Activated T-cell treated with anti-CD3 and anti-CD28 coated beads, Interleukin-2, amount 50 U/mL, for 72 hours (primary cell): ENCODE measurements at places on chromosomes 4 and X. TPM values are rescaled to one million over a fixed set of nuclear protein-coding genes. Genes with fewer than 3 reads are reported as not detected.

Gene LAP3
- 97.7 TPM for total RNA-seq

DNA sequence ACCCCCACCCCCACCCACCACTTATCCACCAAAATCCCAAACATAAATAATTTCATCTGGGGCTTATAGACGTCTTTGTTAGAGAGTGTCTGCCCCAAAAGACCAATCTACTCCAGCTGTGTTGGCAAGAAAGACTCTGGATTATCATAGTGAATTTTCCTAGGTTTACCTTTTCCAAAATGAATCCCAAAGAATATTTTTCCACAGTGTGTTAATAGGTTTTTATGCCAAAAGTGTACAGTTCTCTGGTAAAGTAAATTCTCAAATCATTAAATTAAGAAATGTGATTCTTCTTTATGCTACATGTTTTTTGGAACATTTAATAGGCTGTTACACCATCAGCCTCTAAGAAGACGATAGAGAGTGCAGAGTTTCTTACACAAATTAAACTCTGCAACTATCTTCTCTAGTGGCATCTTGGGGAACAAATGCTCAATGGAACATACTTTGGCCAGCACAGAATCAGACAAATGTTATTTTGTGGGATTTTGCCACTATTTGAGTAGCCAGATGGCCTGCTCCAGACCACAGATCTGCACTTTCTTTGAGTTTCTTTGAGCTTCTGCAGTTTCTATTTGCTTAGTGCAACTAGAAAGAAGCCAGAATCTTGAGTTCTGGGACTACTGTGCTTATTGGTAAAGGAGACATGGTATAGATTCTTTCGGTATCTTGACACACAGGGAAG, 206.0 kb downstream of the KIT start:
- DNase-seq = no peak

GRCh38 chr4:174929346-174929745, 11.2 kb downstream of the ADAM29 start:
- DNase-seq = no peak

GRCh38 chr4:138138774-138139173, 103.4 kb downstream of the SLC7A11 start:
- no peak for DNase-seq

Gene TMEM33
- total RNA-seq = 37.4 TPM

GRCh38 chr4:993111-994029, at the start of gene SLC26A1:
Gene SLC26A1 (minus strand): TSS chr4:993404. CDS start chr4:991703, 1,701 bp downstream.
- no peak for DNase-seq
